Adrenal gland (tissue), 19 donors: ENCODE measurements at places on chromosomes 5 and 9. TPM values are rescaled to one million over a fixed set of nuclear protein-coding genes. Genes with fewer than 3 reads are reported as not detected.

The EPB41L4B gene
- 9.2 TPM for polyA plus RNA-seq

The NIPAL4 gene
- 0.08 TPM for polyA plus RNA-seq

The DPYSL3 gene
- polyA plus RNA-seq: 13.6 TPM

The NR5A1 gene
- 225 TPM for polyA plus RNA-seq

The SDHA gene
- polyA plus RNA-seq: 116 TPM

The LCN9 gene
- polyA plus RNA-seq: not detected

The NEUROG1 gene
- polyA plus RNA-seq: not detected

The CCL19 gene
- 23.3 TPM for polyA plus RNA-seq

The C9orf50 gene
- not detected for polyA plus RNA-seq

The DDX46 gene
- polyA plus RNA-seq: 19.7 TPM

The WHRN gene
- 359 TPM for polyA plus RNA-seq

The GRM6 gene
- polyA plus RNA-seq: not detected

The CCL21 gene
- polyA plus RNA-seq: 33.7 TPM

The PTPRD gene
- 0.61 TPM for polyA plus RNA-seq

The IQGAP2 gene
- polyA plus RNA-seq: 34.0 TPM

The PIP5KL1 gene
- 0.22 TPM for polyA plus RNA-seq

The ZNF883 gene
- 1.8 TPM for polyA plus RNA-seq

The SPOCK1 gene
- 58.7 TPM for polyA plus RNA-seq

The S1PR3 gene
- polyA plus RNA-seq: 85.6 TPM

The TNFSF15 gene
- polyA plus RNA-seq: 0.88 TPM

The SLC35A4 gene
- polyA plus RNA-seq: 45.0 TPM

The PSIP1 gene
- 25.0 TPM for polyA plus RNA-seq

The FGF10 gene
- polyA plus RNA-seq: 1.0 TPM

The ADGRD2 gene
- polyA plus RNA-seq: 0.53 TPM

The ICE1 gene
- polyA plus RNA-seq: 8.0 TPM

The DIRAS2 gene
- 2.8 TPM for polyA plus RNA-seq

The FAM78A gene
- polyA plus RNA-seq: 2.2 TPM

The FAM174A gene
- polyA plus RNA-seq: 10.9 TPM
